Fibroblast of skin of abdomen (primary cell): ENCODE measurements at places on chromosomes 2 and 18.
A peak's percentile ranks its signal among the peaks of the same experiment; 100 is the strongest.

- no peak for DNase-seq
Observed at GRCh38 chr2:74281141-74281975, 61.9 kb downstream of the SLC4A5 start.

DNA sequence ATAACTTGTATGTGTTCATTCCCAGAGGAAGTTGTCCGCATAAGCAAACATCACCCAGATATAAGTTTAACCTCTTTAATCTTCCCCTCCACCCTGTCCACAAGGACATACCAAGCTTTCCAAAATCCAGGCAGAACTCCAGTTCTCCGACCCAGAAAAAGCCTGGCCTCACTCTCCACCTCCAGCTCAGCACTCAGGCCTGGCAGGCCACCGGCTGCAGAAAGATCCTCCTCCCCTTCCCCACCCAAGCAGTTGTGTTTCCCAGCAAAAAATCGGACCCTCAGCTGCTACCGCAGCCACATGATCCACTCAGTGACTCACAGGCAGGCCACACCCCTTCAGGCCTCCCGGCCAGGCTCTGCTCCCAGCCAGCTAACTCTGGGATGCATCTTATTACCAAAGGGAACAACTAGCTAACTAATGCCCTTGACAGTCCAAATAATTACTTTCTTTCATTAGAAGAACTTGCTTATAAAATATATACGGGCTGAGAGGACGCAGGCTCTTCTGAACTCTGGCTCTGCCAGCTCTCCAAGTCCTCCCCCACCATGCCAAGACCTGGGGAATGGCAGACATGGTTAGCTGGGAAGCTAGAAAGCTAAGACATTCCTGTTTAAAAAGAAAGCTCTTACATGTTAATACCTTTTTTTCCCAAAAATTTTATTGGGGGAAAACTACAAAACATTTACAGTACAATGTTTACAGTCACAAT lies 4.5 kb downstream of the ZFP36L2 start:
- DNase-seq: peak; percentile 97

DNA sequence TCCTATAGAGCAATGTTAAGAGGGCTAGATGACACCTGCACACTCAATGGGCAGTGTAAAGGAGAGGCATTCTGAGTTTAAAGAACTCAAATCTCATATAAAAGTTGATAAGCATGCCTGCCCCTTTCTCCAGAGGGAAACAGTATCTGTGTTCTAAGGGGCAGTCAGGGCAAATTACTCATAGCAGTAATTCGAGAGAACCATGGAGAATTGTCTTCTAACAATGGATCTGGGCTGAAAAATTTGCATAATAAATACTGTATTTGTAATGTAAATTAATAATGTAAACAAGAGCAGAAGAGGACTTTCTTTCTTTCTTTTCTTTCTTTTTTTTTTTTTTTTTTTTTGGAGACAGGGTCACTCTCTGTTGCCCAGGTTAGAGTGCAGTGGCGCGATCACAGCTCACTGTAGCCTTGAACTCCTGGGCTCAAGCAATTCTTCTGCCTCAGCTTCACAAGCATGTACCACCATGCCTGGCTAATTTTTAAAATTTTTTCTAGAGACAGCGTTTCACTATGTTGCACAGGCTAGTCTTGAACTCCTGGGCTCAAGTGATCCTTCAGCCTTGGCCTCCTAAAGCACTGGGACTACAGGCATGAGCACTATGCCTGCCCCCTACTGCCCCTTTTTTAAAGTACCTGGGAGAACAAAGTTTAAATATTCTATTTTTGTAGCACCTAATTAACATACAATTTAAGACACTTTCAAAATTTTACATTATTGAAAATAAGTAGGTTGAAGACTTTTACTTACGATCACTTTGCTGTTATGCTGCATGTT lies 70.6 kb downstream of the OTX1 start:
- DNase-seq: no peak

DNA sequence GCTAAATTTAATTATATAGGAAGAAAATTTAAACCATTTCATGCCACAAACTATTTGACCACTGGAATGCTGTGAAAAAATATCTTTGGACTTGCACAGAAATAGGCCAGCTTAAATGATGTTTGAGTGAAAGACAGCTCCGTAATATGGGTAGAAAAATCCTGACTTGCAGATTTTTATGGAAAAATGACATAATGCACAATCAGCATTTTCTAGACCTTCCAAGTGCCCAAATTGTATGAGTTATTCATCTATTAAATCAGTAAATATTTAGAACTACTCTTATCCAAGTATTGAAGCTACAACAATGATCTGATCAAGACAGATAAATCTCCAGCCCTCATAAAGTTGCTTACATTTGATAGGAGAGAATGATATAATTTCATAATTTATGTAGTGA lies 691.1 kb upstream of the DDX18 start:
- DNase-seq: no peak

GRCh38 chr2:76946631-76947145 lies 575.5 kb downstream of the LRRTM4 start:
- DNase-seq: no peak

DNA sequence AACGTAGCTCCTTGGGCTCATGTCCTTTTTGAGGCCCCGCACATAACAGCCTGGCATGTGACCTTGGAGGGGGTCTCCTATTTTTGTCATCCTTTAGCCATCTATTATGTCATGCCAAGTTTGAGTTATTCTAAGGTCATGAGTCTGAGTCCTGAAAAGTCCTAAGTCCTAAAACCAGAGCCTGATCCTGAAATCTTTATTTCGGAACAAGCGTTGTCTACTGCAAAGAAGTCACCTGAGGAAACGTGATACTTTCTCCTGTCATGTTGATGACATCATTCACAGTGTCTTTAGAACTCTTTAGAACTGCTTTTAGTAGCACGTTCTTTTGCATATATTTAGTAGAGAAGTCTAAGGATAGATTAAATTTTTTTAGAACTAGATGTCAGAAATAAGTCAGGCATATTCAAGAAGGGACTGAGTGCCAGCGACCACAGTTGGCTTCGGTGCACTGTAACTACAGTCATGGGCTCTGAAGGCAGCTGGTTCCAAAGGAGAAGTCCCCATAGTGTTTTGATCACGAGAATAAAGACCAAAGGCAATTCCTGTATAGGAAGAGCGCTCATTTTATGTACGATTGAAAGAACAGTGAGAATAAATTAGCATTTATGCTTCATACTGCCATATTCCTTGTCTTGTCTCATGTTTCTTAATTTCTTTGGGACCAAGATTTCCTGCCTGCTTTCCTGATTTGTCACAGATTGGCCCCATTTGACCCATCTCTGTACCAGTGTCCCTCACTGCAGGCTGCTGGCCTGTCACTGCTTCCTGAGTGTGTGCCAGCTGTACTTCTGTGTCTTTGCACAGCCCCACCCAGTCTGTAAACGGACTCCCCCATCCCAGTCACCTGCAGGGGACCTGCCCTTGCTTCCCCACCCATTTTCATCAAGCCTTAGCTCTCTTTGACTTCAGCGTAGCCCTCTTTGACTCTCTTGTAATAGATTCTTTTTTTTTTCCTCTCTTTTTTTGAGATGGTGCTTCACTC lies 75.8 kb downstream of the ASAP2 start:
- DNase-seq: no peak
